ENCODE measurements at places on chromosomes 7 and 10.

GRCh38 chr10:48707472-48707871 lies 22.8 kb downstream of the WDFY4 start:
- DNase-seq = no peak

DNA sequence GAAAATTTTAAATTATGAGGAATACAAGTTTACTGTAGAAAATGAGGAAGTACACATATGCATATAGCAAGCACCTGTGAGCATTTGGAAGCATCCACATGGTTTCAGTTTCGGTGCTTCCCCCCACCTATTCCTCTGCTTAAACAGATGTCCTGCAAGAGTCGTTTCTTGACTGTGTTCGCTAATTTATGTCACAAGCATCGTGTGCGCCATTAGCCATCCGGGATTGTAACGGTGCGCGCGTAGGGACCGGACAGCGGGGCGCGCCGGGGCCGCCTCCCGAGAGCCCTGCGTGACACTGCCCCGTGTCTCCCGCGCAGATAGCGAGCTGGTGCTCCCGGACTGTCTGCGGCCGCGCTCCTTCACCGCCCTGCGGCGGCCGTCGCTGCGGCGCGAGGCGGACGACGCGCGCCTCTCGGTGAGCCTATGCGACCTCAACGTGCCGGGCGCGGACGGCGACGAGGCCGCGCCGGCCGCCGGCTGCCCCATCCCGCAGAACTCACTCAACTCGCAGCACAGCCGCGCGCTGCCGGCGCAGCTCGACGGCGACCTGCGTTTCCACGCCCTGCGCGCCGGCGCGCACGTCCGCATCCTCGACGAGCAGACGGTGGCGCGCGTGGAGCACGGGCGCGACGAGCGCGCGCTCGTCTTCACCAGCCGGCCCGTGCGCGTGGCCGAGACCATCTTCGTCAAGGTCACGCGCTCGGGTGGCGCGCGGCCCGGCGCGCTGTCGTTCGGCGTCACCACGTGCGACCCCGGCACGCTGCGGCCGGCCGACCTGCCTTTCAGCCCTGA lies 90.9 kb downstream of the NEURL1 start:
- DNase-seq = no peak

DNA sequence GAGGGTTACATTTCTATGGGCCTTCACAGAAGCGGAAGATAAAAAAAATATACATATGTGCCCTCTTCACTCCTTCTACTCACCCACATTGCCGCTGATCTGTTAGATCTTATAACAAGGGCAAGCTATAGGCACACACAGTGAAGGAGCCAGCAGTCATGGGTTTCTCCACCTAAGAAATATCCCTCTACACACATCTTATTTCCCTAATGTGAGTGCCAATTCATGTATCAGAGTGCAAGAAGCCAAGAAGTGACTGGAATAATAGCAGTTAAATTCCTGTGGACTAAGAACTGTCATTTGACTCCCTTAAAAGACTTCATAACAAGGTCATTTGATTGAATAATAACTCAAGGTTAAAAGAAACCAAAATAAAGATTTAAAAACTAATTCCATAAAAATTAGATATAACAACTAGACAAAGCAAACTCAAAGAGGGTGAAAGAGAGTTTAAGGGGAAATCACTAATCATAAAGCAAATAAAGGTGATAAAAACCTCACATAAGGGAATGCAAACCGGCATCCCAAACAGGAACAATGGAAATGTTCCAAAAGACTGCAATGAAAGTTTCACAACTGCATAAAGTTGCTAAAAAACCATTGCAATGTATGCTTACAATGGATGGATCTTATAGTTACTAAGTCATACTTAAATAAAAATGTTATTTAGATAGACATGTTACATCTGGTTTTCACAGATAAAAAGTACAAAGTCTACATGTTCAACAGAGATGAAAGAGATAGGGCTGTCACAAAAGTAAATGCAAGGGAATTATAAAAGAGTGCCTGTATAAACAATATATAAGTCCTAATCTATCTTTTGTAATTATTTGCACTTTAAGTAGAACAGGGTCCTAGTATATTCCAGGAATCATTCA lies 42.8 kb downstream of the ARHGAP21 start:
- DNase-seq = no peak

- no peak for DNase-seq
Measured at GRCh38 chr7:46739518-46740234, 818.6 kb upstream of the IGFBP3 start.

- DNase-seq = no peak
Measured at GRCh38 chr10:17730667-17731066, 21.3 kb upstream of the TMEM236 start.

DNA sequence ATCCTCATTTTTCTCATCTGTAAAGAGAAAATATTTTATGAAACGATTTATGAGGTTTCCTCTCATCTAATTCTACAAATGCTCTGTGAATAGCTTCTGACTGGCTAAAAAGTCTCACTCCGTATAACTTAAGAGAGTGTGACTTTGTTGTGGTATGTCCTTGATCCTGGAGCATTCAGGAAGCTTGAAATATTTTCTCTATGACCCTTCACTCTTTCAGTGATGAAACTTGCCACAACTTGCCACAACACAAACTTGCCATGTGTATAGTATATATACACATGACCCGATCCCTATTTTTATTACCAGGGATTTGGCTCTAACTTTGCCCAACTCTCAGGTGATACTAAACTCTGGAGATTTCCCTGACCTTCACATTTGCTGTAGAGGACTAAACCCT lies 74.1 kb downstream of the TES start:
- no peak for DNase-seq

DNA sequence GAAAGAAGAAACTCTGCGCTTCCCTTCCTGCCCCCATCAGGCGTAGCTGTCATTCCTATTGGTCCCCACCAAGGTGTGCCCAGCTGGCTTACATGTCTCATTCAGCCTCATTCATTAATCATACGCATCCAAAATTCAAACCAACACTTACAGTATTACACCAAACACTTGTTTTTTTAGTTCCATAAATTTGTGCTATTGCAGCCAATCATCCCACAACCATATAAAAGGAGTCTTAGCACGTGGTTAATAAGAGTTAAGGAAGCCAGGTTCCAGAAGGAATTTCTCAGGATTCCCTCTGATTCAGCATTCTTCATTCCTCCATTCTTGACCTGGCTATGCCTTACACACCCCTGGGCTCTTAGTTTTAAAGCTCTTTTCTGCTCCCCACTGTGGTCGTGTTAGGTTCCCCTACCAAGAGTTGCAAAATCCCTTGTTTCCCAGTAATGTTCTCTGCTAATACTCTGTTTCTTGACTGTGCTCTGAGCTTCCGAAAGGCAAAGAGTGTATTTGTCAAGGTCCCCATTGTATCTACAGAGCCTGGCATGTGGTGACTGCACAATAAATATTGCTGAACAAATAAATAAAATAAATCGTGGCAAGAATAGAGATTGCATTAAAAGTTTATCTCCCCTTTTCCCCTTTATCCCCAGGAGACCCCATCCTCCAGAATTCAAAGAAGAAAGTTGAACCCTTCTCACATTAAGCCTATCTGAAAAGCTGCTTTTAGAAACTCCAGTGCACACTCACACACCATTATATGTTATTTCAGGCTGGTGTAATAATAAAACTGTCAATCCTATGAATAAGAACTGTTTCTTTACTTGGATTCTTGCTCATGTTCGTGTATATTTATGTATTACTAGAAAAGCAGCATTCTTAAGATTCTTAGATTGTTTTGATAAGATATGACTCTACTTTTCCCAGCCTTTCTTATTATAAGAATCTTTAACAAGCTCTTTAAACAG lies 514.4 kb downstream of the INHBA start:
- no peak for DNase-seq

- DNase-seq = no peak
Measured at GRCh38 chr7:1113548-1113885, 25.6 kb downstream of the GPER1 start.

- DNase-seq = no peak
Measured at GRCh38 chr10:48484911-48485310, 120.0 kb downstream of the ARHGAP22 start.

DNA sequence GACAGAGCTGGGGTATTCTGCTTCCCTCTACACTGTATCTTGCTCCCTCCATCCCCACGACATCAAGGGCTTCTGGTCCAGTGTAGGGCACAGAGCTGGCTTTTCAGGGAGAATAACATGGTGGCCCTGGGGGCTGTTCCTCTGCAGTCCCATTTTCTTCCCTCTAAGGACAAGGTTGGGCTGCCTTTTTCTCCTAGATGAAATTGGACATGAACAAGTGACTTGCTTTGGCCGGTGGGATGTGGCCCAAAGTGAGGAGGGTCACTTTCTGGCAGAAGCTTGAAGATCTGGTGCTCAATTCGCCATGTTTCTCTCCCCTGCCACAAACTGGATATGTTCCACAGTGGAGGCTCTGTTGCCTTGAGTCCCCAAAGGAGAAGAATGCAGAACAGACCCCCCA lies 235.7 kb downstream of the EMX2 start:
- DNase-seq = no peak

DNA sequence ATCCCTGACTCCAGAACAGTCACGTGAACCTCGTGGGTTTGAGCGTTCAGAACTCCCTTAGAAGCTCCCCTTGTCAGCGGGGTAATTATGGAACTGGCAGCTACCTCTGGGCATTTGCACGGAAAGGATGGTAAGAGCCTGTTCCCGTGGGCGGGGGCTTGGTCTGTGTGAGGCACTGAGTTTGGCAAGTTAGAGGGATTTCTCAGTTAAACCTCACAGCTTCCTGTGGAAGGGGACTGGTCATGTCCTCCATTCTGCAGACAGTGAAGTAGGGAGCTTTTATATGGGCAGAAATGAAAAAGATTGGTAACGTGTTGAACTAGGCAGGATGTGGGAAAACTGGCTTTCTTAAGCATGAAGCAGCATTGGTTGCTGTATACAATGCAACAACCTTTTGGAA lies 16.0 kb downstream of the PALD1 start:
- no peak for DNase-seq

GRCh38 chr10:112834751-112835181 lies 115.3 kb upstream of the TCF7L2 start:
- DNase-seq = no peak

DNA sequence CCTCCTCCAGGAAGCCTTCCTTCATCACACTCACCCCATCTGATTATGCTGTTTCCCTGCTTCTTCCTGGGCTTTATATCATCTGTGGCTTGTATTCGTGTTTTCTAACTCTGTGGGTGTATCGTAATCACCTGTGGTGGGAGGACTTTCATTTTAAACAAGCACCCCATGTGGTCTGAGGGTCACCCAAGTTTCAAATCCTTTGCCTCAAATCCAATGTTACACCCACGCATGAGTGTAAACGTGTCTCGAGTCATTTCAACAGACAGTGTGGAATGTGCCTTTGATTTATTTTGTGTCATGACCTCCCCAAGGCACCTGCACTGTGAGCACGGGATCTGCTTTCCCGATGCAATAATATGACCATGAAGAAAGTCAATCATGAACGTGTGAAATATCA lies 17.5 kb upstream of the LYZL2 start:
- DNase-seq = no peak

- DNase-seq = no peak
Measured at GRCh38 chr7:93544691-93545090, 29.8 kb downstream of the CALCR start.

DNA sequence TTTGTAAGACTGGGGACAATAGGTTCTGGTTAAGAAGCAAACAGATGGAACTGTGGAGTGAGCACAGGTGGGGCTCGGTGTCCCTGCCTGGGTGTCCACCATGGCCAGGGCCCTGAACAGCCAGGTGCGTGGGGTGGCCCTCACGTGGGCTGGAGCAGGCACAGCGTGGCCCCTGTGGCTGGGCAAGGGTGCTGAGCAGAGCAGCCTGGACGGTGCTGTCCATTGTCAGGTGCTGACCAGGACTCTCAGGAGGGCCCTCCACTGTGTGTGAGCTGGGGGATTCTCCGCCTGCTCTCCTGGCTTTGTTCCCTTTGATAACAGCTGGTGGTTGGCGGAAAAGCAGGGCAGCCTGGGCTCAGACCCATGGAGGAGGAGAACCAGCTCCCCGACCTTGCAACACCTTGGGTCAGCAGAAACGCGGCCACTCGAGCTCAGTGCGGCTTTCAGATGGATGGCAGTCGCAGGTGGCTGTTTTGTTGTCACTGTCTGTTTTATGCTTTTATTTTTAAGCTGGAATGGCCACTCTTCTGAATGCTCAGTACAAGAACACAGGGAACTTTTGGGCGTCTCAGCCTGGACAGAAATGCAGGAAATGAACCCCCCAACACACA lies 273.9 kb upstream of the ADARB2 start:
- DNase-seq = no peak

DNA sequence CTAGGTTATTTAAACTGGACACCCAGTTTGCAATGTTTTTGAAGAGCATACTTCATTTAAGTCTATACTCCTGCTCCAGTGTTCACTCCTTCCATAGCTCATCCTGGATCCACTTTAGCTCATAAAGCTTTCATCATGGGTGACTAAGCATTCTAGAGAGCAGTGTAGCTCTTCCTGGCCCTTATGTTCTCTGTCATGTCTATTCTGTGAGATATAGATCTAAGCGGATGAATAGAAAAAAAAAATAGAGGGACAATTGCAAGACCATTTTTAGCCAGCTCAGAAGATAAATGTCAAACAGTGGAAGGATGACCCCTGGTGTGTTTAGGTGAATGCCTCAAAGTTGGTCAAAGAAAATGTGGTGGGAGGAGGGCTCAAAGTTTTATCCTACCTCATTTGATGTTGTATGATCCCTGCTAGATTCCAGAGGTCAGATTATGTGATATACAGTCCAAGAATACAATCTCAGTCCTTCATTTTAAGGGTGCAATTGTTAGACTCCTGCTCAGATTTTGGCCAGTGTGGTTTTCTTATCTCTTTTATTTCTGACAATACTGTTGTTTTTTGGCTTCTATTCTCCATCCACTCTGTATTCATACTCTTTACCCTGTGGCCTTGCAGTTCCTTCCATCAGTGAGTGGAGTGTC lies 7.5 kb upstream of the HECW1 start:
- DNase-seq = no peak

- DNase-seq = no peak
Measured at GRCh38 chr7:105766421-105767073, 109.9 kb downstream of the ATXN7L1 start.

All from NK-92 treated with Interleukin-12 subunit alpha and Interleukin-12 subunit beta, amount 100 ng/mL, for 24 hours (cell line).